ENCODE measurements at places on chromosomes 2 and 18. TPM values are rescaled to one million over a fixed set of nuclear protein-coding genes. Genes with fewer than 3 reads are reported as not detected.
A peak's percentile ranks its signal among the peaks of the same experiment; 100 is the strongest.

DNA sequence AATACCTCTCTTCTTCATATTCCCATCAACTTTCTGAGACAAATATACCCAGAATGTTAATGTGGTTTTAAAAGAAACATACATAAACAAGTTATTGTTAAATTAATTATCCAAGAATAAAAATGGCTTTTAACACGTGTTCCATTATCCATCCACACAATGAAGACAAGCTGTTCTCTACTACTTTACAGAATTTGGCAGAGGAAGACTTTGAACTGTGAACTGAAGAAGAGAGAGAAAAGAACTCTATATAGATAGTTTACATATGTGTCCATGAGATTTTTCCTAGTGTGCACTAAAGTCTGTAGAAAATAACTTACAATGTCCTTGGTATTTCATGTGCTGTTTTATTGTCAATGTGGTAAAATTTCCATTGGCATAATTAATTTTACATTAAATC is 207.0 kb upstream of the COL3A1 start:
- DNase-seq: no peak

The GKN1 gene
- not detected for total RNA-seq

GRCh38 chr2:229858351-229858750 is 63.5 kb downstream of the TRIP12 start:
- DNase-seq: no peak

- DNase-seq: peak; percentile 97
These were observed at the start of gene NCL for GRCh38 chr2:231463698-231464575. NCL (minus strand) TSS chr2:231464484; CDS start chr2:231464353, 131 bp downstream.

DNA sequence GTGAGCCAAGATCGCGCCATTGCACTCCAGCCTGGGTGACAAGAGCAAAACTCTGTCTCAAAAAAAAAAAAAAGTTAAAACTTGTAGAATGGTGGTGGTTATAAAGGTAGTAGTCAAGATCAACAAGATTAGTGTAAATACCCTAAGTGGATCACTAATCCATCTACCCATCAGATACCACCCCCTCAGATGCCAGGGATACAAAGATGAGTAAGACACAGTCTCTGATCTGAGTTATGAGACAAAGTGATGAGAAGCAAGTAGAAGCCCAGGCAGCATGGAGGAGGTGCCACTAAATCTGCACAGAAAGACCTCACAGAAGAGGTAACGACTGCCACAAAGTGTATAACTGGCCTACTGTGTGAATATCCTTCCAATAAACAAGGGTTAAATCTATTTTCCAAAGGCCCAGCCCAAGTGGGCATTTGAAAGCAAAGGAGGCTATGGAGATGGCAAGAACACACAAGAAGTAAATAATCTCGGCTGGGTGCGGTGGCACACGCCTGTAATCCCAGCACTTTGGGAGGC is 20.2 kb downstream of the NFE2L2 start:
- no peak for DNase-seq

The TFCP2L1 gene
- not detected for total RNA-seq

The TWSG1 gene
- total RNA-seq: 45.9 TPM

The HOXD8 gene
- total RNA-seq: not detected

DNA sequence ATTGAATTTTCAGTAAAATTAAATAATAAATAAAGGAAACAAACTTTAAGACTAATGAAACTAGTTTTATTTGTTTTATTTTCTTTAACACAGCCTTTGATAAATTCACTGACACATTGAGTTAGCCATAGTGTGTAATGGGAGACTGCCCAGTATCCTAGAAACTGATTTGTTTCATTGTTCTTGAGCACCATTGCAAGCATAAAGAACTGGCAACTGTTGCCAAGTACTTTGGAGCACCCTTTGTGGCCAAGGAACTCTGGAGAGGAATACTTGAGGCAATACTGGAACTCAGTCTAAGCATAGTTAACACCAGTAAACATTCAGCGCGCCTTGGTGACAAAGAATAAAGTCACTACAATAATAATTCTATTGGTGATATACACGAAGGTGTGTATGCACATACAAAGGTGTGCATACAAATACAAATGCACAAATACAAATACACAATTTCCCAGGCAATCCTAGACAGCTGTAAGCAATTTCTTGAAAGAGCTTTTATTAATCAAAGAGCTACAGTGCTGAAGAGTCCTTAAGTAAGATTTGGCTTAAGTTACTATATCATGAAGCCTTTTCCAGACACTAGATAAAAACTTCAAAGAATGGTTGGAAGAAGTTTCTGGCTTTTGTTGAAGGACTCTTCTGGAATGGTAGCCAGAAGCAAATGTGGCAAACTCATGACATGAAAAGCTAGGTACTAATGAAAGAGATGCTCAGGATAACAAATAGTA is 1371.2 kb downstream of the LRP1B start:
- DNase-seq: no peak

DNA sequence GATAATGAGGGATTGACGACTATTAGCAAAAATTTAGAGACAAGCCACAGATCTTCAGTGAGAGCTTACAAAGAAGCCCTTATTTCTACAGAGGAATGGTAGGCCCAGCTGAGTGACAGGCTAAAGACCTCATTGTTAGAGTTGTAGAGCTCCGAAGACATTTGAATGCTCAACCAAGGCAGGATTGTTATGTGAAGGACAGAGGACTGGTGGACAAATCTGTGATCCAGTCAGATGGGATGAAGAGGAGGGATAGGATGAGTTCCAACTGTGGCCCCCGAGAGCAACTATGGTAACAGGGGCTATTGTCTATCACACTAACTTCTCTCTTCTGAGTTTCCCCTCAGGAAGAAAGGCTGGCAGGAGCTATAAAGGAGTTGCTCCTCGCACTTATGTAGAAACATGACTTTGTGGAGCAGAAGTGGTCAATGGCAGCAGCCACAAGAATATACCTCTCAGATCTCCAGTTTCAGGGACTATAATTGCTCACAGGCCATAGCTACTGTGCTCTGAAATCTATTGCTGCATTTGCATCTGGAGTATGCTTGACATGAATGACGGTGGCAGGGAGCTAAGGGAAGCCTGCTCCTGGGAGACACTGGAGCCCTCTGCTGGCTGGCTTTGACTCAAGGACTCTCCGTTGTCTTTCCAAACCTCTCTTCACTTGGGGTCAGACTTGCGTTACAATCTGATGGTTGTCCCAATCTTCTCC is 50.3 kb upstream of the GREB1L start:
- peak; percentile 60 for DNase-seq

- DNase-seq: no peak
These were observed 59.2 kb upstream of the KLF7 start for GRCh38 chr2:207224791-207225482.

DNA sequence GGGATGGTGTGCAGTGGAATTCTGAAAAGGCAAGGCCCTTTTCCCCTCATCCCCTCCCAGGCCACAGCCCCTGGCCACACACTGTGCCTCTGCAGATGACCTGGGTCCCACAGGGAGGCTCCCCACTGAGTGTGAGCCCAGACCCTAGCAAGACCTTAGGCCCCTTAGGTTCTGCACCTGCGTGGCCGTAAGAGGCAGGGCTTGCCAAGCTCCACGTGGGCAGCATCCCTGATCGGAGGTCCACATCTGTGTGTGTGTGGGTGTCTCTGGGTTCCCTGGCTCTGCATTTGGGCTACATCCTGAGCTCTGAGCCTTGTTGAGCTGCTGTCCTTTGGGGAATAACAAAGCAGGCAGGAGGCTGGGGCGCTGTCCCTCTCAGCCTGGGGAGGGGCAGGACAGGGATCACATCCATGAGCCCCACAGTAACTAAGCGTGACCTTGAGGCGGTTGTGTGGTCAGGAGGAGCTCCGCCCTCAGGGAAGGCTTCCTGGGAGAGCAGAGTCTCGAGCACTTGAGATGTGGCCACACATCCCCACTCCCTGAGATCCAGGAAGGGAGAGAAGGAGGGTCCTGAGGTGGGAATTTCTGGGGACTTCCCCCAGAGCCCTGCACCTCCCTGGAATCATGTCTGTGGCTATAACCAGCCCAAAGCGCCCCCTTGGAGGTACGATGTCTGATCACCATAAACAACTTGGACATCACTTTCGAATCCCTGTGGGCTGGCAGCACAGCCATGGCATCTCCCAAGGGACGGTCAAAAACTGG is 84.8 kb downstream of the STPG4 start:
- DNase-seq: peak; percentile 37

GRCh38 chr2:207015901-207016300 is 76.6 kb downstream of the CPO start:
- DNase-seq: no peak

The EMILIN1 gene
- total RNA-seq: 10.8 TPM

The CTAGE1 gene
- total RNA-seq: not detected

- no peak for DNase-seq
These were observed 17.1 kb upstream of the MCM6 start for GRCh38 chr2:135893374-135893794.

DNA sequence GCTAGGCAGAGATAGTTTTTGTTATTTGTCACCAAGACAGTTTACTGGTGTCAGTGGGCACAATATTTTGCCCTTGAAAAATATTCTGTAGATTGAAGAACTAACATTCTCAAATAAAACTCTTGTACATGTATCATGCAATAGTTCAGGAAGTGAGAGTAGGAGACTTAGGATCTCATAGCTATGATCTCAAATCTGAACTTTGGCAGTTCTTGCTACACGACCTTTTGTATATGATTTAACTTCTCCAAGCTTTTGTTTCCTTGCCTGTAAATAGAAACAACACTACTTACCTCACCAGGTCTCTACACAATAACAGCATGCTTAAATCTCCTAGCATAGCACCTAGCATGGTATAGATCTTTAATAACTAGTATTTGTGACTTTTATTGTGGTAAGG is 219.9 kb downstream of the ICOS start:
- DNase-seq: no peak

The SNED1 gene
- 2.6 TPM for total RNA-seq

The CNTNAP5 gene
- total RNA-seq: not detected
